ENCODE measurements at places on chromosomes 1 and 21. TPM values are rescaled to one million over a fixed set of nuclear protein-coding genes. Genes with fewer than 3 reads are reported as not detected.

- H3K36me3 ChIP-seq = peaks cover 18% of the 10 kb centered on the region
- no peaks in the 10 kb centered on the region for H3K27me3 ChIP-seq
- no peak overlapping the region for H3K4me3 ChIP-seq
- H3K4me1 ChIP-seq = peaks cover 53% of the 10 kb centered on the region
- H3K27ac ChIP-seq = no peak overlapping the region
Observed at GRCh38 chr1:230188826-230189225, 121.8 kb downstream of the GALNT2 start.

DNA sequence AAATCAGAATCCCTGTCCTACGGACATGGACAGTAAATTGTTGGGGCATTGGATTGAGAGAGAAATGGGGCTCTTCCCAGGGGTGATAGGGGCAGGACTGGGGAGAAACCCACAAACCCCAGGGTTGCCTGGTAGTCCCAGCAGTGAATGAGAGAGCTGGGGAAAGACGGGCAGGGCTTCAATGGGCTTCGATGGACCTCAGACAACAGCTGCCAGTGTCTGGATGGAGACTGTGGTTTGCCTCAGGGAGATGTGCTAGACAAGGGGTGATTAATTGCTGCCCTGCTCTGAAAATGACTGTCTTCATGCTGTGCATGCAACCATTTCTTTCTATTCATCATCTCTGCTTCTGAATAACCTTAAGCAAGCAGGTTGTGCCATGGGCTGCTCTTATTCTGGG is 7.4 kb downstream of the GPR25 start:
- no peaks in the 10 kb centered on the region for H3K36me3 ChIP-seq
- peaks cover 46% of the 10 kb centered on the region for H3K4me1 ChIP-seq
- H3K27me3 ChIP-seq = peaks cover 64% of the 10 kb centered on the region
- DNase-seq = peak; percentile 59

- H3K4me3 ChIP-seq = no peak overlapping the region
- no peaks in the 10 kb centered on the region for H3K27me3 ChIP-seq
- no peak for DNase-seq
- H3K36me3 ChIP-seq = no peaks in the 10 kb centered on the region
Observed at GRCh38 chr1:64984737-64985136, 18.4 kb upstream of the JAK1 start.

DNA sequence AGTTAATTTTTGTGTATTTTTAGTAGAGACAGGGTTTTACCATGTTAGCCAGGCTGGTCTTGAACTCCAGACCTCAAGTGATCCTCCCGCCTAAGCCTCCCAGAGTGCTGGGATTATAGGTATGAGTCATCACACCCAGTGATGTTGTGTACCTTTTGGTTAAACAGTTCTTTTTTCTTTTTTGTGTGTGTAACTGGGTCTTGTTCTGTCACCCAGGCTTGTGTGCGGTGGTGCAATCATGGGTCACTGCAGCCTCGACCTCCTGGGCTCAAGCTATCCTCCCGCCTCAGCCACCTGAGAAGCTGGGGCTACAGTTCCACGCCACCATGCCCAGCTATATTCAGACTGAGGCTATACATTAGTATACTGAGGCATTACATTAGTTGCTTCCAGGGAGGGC is 37.8 kb downstream of the GABPB2 start:
- peaks cover 3% of the 10 kb centered on the region for H3K36me3 ChIP-seq
- H3K27ac ChIP-seq = no peak overlapping the region
- DNase-seq = no peak

- no peaks in the 10 kb centered on the region for H3K36me3 ChIP-seq
- H3K4me3 ChIP-seq = peak overlapping the region; percentile 67
- H3K27me3 ChIP-seq = no peaks in the 10 kb centered on the region
- no peak overlapping the region for H3K27ac ChIP-seq
- peak; percentile 52 for DNase-seq
Observed at GRCh38 chr1:84433258-84434080, 35.2 kb downstream of the DNASE2B start.

- peak overlapping the region; percentile 96 for H3K4me3 ChIP-seq
- DNase-seq = no peak
- no peaks in the 10 kb centered on the region for H3K27me3 ChIP-seq
- peaks cover 2% of the 10 kb centered on the region for H3K36me3 ChIP-seq
Observed at GRCh38 chr1:54800041-54800898, 853 bp downstream of the TTC22 start.

DNA sequence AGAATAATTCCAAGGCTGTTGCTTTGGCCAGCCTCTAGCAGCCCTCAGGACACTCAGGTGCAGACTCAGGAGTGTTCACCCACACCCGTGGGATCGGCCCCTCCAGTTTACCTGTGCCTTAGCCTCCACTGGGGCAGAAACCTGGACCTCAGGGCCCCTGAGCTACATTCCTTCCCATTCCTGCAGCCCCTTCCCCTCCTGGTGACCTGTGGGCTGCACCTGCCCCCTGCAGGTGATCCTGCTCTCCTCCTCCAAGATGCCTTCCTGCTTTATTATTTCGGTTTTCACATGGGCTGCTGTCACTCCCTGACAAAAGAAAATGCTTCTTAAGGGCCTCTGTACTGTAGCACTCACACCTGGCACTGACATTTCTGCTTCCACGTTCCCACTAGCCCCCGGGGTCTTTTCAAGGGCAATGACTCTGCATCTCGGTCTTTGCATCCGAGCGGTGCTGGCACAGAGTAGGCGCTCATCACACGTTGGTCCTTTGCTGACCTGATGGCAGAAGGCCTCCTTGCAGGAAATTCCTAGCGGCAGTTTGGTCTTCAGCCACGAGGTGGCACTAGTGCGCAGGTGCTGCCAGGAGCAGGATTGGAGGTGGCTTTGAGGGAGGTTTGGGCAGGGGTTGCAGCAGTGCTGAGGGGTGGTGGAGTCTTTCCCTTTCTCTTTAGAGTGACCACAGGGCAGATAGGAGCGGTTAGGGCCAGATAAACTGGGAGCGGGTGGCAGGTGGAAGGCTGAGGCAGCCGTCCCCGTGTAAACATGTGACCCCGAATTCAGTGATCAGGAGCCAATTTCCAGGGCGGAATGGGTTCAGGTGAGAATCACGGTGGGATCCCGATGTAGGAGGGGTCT is 25.3 kb upstream of the ETV3 start:
- peak overlapping the region; percentile 80 for H3K4me3 ChIP-seq
- H3K27me3 ChIP-seq = peaks cover 15% of the 10 kb centered on the region
- H3K4me1 ChIP-seq = peaks cover 7% of the 10 kb centered on the region
- peak; percentile 82 for DNase-seq

GRCh38 chr21:32144851-32145250 is 134.0 kb downstream of the MIS18A start:
- H3K27me3 ChIP-seq = peaks cover 21% of the 10 kb centered on the region
- peak overlapping the region; percentile 42 for H3K27ac ChIP-seq
- no peak overlapping the region for H3K4me3 ChIP-seq
- no peaks in the 10 kb centered on the region for H3K4me1 ChIP-seq
- no peak for DNase-seq

- no peak overlapping the region for H3K27ac ChIP-seq
- no peak overlapping the region for H3K4me3 ChIP-seq
- no peaks in the 10 kb centered on the region for H3K4me1 ChIP-seq
- H3K27me3 ChIP-seq = no peaks in the 10 kb centered on the region
- no peak for DNase-seq
- H3K36me3 ChIP-seq = no peaks in the 10 kb centered on the region
Observed at GRCh38 chr1:69221524-69221923, 346.2 kb upstream of the LRRC7 start.

Gene RAP1GAP
- 1.2 TPM for total RNA-seq

Gene C1QB
- total RNA-seq = not detected

Gene PARS2
- 5.5 TPM for total RNA-seq

Gene ALX3
- not detected for total RNA-seq

Gene REG4
- 4.9 TPM for total RNA-seq

Gene BACE2
- 1.1 TPM for total RNA-seq

Gene ETNK2
- total RNA-seq = 1.7 TPM

Gene ZRANB2
- total RNA-seq = 104 TPM

All from activated T-cell treated with anti-CD3 and anti-CD28 coated beads, Interleukin-2, amount 50 U/mL, for 72 hours (primary cell).